Eye (tissue), 1 donor: ENCODE measurements at places on chromosomes 2 and 18.
A peak's percentile ranks its signal among the peaks of the same experiment; 100 is the strongest.

GRCh38 chr2:151946899-151947812 lies 118.9 kb upstream of the ARL5A start:
- peak; percentile 68 for DNase-seq

DNA sequence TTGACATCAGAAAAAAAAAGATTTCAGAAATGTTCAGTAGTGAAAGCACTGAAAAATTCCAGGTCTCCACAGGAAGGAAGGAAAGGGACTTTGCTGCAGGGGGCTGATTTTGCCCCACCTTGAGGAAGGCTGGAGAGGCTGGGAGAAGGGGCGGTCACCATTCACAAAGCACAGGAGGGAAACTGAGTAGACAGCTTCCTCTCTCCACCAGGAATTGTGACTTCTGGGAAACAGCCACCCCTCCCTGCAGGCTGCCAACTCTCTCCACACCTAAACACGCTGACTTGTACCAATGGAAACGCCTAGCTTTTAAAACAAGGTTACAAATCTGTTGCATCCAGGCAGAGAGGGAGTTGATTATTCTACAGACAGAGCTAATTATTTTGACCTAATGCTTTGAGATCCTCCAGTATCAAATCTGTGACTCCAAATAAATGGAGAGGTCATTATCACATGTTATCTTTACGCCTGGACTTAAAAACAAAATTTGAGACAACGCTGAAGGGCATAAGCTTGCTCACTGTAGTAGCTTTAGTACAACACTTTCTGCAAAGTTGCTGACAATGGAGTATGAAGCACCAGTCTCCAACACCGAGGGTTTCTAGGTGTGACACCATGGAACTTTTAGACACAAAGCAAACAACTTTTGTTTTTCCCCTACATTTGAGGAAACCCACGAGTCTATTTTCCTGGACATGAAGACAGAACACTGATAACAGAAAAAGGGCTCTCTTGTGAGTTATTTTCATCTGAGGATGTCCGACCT lies 42.7 kb downstream of the EPHA4 start:
- no peak for DNase-seq

GRCh38 chr2:168632709-168633121 lies 169.7 kb upstream of the NOSTRIN start:
- no peak for DNase-seq

DNA sequence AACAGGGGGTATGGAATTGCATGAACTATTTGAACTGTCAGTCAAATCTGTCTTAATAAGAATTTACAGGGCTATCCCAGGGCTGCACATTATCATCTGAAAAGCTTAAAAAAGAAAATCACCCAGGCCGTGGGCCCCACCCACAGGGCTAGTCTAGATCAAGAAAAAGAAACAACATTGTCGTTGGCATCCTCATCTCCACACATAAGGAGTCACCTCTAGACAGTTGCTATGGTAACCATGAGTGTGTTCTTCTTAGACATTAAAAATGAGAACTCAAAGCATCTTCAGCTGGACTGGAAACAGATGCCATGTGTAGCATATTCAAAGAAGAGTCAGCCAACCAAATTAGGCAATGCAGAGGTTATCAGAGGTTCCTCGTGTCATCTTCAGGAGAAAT lies 72.3 kb upstream of the CPO start:
- no peak for DNase-seq

DNA sequence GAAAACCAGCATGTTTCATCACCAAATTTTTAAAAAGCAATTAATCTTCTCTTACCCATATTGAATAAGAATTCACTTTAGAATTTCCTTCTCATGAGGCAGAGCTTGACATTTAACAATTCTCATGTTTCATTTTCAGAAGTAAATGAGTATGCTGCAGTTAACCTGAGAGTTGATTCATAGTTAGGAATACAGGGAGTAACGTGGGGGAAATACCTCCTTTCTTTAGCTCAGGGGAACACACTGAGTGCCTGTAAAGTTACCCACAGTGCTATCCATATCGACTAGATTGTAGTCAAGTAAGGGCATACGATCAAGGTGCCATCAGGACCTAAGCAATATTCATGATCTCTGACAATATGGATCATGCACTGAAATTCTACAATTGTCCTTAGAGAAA lies 38.9 kb upstream of the ATIC start:
- no peak for DNase-seq

GRCh38 chr2:155080373-155080772 lies 381.9 kb downstream of the KCNJ3 start:
- no peak for DNase-seq

DNA sequence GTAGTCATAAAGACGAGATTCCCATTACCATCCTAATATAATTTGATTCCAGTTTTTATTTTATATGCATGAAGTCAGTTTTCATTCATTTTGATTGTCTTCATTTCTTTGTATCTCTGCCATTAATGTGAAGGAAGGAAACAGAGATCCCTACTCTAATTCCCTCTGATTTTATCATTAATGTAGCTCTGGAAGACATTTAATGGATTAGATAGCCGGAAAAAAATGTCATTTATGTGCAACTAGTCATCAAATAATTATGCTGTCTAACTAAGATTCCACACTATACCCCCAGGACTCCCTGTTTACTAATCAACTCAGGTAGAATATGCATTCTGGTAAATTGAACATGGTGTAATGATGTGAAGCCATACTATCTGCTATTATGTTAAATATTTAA lies 19.9 kb downstream of the RHBDD1 start:
- no peak for DNase-seq

- DNase-seq: no peak
Measured at GRCh38 chr2:119371111-119371510, 4.3 kb downstream of the DBI start.

GRCh38 chr2:9964334-9964980 lies 13.0 kb downstream of the GRHL1 start:
- DNase-seq: no peak
